ENCODE measurements at places on chromosomes 4 and X. TPM values are rescaled to one million over a fixed set of nuclear protein-coding genes. Genes with fewer than 3 reads are reported as not detected.
A peak's percentile ranks its signal among the peaks of the same experiment; 100 is the strongest.

The GPM6B gene
- total RNA-seq, result 12.0 TPM

The CD99 gene
- total RNA-seq, result 242 TPM

The HNRNPD gene
- 141 TPM for total RNA-seq

The PAGE4 gene
- not detected for total RNA-seq

The PNMA3 gene
- total RNA-seq, result 3.1 TPM

The GALNTL6 gene
- total RNA-seq, result not detected

The FANCB gene
- 0.53 TPM for total RNA-seq

The MORC4 gene
- total RNA-seq, result 4.1 TPM

The POU3F4 gene
- not detected for total RNA-seq

The HSFX1 gene
- total RNA-seq, result 2.9 TPM

The IL2 gene
- not detected for total RNA-seq

The RRH gene
- total RNA-seq, result 0.21 TPM

The RENBP gene
- total RNA-seq, result 17.7 TPM

DNA sequence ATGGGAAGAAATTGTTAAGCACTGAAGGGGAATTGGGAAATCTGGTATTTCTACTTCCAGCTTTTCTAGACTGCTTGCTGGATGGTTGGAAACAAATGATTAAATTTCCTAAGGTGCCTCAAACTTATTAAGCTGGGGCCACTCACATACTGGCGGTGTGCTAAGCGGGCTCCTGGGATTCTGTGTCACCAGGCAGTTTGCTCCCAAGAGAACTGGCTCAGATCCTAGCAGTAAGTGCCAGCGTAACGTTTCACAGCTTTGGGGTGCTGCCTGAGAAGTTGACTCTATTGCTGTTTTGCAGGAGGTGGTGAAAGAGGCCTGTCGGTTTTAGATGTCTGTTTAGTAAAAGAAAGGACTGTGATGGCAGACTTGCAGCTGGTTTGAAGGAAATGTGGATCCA is 6.9 kb upstream of the REELD1 start:
- no peak for DNase-seq

DNA sequence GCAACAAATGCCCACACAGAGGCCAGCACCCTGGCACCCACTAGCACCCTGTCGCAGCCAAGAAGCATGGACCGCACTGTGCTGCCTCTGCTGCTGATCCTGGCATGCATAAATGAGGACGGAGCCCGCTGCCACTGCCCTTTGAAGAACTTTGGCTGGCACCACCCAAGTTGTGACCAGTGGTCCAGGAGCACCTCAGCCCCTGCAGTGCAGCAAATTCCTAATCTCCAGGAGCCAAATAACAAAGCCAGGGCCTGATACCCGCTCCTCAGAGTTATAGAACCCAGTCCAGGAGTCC is 807.2 kb downstream of the GLUD2 start:
- DNase-seq, result no peak

DNA sequence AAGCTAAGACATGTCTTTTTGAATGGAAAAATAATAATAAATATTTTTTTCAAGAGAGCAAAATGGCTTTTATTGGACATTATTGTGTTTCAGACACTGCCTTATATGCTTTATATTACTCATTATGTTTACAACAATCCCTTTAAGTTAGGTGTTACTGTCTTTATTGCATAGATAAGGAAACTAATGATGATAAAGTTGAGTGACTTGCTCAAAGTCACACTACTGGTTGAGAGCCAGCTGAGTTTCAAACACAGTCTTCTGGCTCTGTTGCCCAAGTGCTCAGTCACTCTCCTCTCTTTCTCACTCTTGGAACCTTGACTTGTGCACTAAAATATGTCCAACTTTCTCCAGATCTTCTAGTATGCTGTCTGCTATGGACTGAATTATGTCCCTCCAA is 71.5 kb upstream of the SLC39A8 start:
- no peak for DNase-seq

GRCh38 chrX:3518870-3519269 is 172.4 kb upstream of the MXRA5 start:
- peak; percentile 55 for DNase-seq

GRCh38 chrX:84160736-84161135 is 27.3 kb downstream of the RPS6KA6 start:
- DNase-seq, result no peak

DNA sequence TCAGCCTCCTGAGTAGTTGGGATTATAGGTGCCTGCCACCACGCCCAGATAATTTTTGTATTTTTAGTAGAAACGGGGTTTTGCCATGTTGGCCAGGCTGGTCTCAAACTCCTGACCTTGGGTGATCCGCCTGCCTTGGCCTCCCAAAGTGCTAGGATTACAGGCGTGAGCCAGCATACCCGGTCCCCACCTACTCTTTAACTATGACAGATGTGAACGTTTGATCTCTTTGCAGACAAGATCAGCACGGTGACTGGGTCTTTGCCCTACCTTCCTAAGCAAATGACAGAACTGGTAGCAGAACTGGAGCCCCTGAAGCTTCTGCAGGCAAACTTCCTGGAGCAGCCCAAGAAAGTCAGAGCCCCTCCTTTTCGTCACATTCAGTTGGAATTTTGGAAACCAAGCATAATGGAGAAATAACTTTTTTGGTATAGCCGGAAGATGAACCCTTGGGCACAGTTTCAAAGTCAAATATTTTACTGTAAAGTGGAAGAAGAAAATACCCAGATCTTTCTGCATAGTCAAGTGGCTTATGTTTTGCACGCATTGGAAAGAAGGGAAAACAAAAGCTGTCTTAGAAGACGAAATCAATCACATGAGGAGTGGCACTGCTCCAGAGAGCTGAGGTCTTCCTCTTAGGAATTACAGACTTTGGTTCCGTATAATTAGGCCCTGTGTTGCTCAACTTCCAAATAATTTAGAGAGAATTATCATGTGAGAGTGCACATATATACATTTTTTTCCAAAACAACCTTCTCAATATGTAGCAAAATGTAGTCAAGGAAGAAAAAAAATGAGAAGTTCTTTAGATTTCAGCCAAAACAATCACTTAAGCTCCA is 90.6 kb downstream of the SORBS2 start:
- no peak for DNase-seq

GRCh38 chr4:6972911-6973310 is 63.3 kb downstream of the TBC1D14 start:
- DNase-seq, result no peak
